ENCODE measurements at places on chromosomes 4 and X.

DNA sequence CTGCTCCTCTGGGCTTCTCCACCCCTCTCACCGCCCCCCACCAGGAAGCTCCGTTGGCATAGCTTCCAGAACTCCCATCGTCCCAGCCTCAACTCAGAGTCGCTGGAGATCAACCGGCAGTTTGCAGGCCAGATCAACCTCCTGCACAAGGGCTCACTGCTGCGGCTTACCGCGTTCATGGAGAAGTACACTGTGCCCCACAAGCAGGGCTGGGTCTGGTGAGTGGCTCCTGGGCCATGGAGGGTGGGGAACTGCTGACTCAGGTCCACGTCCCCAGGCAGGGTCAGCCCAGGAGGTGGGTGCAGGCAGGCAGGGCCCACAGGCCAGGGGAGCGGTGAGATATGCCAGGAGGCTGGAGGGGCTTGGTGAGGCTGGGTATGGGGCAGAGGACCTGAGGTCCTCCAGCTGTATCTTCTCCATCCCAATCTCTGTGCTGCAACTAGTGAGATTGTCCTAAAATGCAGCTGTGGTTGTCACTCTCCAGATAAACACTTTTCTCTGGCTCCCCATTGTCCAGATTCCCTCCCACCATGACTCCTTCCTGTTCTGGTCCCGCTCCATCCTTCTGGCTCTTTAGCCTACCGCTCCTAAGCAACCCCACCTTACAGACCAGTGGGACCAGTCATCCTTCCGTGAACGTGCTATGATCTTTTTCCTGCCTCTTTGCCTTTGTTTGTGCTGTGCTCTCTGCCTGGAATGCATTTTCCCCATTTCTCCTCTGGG is 71.9 kb downstream of the STARD8 start:
- no peak for DNase-seq

GRCh38 chr4:127055357-127055756 is 577.4 kb upstream of the INTU start:
- no peak for DNase-seq

- no peak for DNase-seq
Measured at GRCh38 chr4:24405341-24405740, 179.0 kb downstream of the DHX15 start.

GRCh38 chr4:155047755-155048154 is 160.7 kb upstream of the NPY2R start:
- DNase-seq = no peak

DNA sequence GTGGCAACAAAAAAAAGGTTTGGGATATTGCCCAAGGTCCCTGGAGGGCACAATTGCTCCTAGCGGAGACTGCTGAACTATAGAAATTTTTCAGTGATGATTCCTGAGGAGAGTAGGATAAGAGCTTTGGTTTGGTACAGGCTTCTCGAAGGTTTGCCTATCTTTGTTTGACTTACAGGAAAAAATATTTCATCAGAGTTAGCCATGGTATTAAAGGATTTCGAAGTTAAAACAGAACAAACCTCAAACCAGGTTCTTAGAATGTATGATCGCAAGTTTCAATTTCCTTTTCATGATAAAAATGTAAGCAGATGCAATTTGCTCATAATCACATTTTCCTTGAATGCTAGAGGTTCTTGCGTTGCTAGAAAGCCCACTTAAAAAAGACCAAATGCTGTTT is 1.7 kb downstream of the EGFL6 start:
- DNase-seq = no peak

GRCh38 chrX:155962906-155963305 is 34.6 kb upstream of the IL9R start:
- no peak for DNase-seq

GRCh38 chr4:40838742-40839141 is 89.0 kb downstream of the NSUN7 start:
- DNase-seq = no peak

DNA sequence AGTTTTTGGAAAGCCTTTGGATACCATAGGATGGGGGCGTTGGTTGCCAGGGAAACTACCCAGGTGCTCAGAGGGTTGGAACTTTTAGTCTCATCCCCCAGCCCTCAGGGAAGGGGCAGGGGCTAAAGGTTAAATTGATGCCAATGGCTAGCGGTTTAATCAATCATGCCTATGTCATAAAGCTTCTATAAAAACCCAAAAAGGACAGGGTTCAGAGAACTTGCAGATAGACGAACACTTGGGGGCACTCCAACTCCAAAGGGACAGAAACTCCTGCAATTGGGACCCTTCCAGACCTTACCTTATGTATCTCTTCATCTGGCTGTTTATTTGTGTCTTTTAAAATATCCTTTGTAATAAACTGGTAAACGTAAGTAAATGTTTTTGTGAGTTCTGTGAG is 30.0 kb upstream of the GPR173 start:
- no peak for DNase-seq

DNA sequence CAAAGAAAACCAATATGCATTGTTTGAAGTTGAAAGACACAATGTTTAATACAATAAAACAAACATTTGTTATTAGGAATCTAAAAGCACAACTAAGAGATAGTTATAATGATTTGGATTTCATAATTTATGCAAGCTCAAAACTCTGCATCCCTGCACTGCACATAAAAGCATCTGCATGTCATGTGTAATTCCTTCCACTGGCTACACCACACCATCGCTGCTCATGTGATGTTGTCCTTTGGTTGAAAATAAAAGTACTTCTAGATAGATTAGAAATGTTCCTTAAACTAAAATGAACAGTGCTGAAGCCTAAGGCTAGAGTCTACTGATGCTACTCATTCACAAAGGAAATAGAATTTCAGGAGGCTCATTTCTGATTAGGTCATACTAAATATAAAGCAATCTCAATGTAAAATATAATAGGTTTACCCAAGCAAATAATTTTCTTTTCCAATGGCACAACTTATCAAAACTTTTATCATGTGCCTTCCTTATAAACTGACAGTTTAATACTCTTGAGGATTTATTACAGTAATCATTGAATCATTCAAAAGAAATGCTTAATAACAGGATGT is 130.8 kb upstream of the DKK2 start:
- no peak for DNase-seq

DNA sequence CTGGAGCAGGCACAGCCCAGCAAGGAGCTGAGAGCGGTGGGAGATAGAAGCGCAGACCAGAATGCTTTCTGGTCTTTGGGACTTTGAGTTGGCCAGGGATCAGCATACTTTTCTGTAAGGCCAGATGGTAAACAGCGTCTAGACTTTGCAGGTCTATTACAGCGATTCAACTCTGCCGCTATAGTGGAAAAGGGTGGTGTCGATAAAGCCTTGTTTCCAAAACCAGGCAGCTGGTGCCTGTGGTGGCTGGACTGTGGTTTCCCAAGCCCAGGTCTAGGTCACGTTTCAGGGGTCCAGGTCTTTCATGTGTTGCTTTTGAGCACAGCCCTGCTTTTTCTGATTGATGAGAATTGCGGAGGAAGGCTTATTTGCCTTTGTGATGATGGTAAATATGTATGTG is 40.1 kb downstream of the HTT-AS start:
- no peak for DNase-seq

DNA sequence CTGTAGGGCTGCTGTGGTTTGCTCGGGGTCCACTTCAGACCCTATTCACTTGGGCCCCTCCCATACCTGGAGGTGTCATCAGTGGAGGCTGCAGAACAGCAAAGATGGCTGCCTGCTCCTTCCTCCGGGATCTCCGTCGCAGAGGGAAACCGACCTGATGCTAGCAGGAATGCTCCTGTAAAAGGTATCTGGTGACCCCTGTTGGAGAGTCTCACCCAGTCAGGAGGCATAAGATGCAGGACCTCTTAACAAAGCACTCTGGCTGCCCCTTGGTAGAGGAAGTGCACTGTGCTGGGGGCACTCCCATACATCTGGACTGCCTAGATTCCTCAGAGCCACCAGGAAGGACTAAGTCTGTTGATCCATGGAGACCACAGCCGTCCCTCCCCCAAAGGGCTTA is 296.9 kb downstream of the GRID2 start:
- no peak for DNase-seq

GRCh38 chrX:11397680-11398079 is 104.5 kb downstream of the AMELX start:
- peak; percentile 15 for DNase-seq

- DNase-seq = peak; percentile 11
Measured at GRCh38 chrX:45505214-45505613, 304.5 kb upstream of the DIPK2B start.

DNA sequence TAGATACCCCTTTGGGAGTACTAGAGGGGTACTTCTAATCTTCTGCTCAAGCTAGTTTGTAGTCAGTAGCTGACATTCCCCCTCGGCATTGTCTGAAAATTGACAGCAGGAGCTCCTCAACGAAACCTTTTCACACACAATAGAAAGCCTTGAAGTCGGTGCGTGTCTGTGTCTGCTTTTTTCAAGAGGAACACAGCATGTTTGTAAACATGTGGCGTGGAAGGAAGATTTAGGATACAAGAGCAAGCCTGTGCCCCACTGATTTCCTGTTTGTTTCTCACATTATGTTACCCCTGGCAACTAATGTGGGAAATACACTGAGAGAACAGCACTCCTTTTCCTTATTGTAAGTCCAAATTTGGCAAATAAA is 252.6 kb downstream of the ANKRD50 start:
- no peak for DNase-seq

- DNase-seq = no peak
Measured at GRCh38 chr4:3200423-3201090, 48.4 kb upstream of the MSANTD1 start.

DNA sequence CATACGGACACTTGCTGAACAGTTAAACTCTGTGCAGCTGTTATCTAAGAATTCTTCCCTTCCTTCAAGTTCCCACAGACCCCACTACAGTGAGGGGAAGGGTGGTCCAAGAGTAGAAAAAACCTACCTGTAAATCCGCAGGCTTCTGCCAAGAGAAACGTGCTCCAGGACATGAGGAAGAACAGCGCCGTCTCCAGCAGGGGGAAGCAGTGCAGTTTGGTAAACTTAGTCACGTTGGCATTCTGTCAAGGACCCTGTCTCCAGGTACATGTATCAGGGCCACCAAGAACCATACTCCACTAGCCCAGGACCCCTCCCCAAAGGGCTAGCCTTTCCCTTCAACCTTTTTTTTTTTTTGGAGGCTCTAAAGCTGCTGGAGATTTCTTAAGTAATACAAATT is 79.9 kb downstream of the CHST7 start:
- no peak for DNase-seq

DNA sequence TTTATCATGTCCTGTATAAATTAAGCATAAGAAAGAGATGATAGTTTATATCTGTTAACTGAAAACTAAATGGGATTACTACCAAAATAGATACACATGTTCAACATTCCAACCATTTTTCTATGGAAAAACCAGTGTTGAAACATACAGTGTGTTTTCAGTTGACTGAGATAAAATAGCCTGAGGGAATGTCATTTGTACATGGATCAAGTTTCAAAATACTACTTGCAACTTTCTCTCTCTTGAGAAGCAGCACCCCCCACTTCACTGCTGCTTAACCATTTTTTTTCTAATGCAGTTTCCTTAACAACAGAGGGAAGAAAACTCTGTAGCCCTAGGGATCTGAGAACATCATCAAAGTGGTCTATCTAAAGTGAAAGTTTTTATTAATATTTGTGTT is 70.8 kb downstream of the NPNT start:
- no peak for DNase-seq

DNA sequence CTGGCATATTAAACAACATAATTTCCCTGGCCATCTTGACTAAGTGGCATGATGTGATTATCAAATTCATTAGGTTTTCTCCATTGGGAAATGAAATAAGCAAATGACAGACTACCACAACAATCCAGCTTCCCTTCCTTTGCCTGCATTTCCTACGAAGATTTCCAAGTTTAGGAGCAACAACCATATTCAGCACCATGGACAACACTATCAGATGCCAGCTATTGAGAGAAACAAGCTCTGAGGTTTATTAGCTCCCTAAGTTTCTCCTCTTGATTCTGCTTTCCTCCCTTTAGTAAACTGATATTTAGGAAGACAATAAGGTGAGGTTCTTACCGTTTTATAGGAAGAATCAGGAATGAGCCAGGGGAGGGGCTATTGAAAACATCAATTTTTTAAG is 36.2 kb downstream of the DCX start:
- DNase-seq = no peak

- DNase-seq = no peak
Measured at GRCh38 chr4:43047058-43047457, 154.5 kb downstream of the GRXCR1 start.

- no peak for DNase-seq
Measured at GRCh38 chr4:140220058-140220457, 66.1 kb upstream of the MAML3 start.

- DNase-seq = no peak
Measured at GRCh38 chr4:183920512-183920911, 15.4 kb downstream of the STOX2 start.

DNA sequence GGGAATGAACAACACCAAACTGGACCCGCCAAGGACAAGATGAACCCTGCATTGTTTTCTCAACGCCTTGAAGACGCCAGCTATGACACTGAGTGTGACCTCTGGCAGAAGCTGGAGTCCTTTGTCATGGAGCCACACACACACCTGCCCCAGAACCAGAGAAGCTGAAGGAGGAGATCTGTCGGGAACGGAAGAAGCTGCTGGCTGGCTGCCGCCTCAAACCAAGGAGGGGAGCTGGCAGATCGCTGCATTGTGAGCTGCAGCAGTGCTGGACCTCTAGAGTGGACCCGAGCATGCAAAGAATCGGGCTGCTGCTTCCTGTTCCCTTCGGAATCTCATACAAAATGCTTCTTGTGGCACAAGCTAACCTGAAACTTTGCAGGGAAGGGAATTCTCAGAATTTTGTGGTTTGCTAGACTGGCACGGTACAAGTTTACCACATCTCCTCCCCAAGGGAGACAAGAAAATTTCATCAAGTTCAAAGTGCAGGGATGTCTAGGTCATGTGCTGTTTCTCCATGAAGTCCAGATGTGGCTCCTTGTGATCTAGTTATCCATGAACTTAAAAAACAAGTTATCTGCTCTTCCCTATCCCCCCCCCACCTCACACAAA is 23.4 kb upstream of the GLRB start:
- DNase-seq = no peak

GRCh38 chr4:183409934-183410333 is 34.5 kb upstream of the CDKN2AIP start:
- no peak for DNase-seq

DNA sequence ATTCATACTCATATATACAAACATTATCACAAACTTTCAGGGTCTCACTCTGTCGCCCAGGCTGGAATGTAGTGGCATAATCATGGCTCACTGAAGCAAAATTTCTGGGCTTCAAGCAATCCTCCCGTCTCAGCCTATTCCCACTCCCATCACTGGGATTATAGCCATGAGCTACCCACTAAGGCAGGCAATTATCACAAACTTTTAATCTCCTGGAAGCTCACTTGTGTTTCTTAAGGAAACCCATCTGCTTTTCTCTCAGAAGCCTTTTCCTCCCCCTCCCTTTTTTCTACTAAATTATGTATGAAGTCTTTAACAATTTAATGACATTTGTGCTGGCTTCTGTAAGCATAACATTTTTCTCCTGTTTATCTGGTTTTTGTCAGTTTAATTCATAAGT is 170.5 kb downstream of the AREG start:
- no peak for DNase-seq

- DNase-seq = no peak
Measured at GRCh38 chr4:173477016-173477415, 53.0 kb downstream of the HAND2 start.

- DNase-seq = no peak
Measured at GRCh38 chr4:139207247-139207646, 30.2 kb upstream of the ELF2 start.

GRCh38 chr4:33045334-33045733 is 2325.2 kb downstream of the PCDH7 start:
- DNase-seq = no peak

GRCh38 chrX:42443267-42443666 is 334.7 kb downstream of the PPP1R2C start:
- no peak for DNase-seq

GRCh38 chr4:84366161-84366560 is 132.9 kb downstream of the NKX6-1 start:
- no peak for DNase-seq

Data from T-helper 2 cell (primary cell).